D721Med (cell line): ENCODE measurements at places on chromosomes 3 and 15.

GRCh38 chr3:103380391-103380790, 945.6 kb downstream of the ZPLD1 start:
- no peak for DNase-seq

DNA sequence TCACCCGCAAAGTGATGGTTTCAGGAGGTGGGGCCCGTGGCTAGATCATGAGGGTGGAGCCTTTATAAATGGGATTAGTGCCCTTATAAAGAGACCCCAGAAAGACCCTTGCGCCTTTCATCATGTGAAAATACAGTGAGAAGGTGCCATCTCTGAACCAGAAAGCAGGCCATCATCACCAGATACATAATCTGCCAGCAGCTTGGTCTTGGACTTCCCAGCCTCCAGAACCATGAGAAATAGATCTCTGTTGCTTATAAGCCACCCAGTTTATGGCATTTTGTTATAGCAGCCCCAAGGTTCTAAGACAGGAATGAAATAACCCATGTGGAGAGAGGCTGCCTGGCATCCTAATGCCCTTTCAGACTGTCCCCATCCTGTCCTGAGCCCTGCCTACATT, 127.8 kb upstream of the SMAD3 start:
- DNase-seq: no peak

DNA sequence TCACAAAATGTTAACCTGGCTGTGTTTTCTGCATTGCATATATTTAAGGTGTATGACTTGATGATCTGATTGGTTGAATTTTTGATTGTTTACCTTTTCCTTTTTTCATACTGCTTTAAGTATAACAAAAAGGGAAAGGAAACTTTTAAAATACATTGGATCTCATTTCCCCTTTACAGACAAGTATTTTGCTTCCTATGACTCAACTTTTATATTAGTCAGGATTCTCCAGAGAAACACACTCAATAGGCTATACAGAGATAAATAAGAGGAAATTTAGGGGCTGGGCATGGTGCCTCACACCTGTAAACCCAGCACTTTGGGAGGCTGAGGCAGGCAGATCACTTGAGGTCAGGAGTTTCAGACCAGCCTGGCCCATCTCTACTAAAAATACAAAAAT, 205.8 kb downstream of the TJP1 start:
- no peak for DNase-seq

DNA sequence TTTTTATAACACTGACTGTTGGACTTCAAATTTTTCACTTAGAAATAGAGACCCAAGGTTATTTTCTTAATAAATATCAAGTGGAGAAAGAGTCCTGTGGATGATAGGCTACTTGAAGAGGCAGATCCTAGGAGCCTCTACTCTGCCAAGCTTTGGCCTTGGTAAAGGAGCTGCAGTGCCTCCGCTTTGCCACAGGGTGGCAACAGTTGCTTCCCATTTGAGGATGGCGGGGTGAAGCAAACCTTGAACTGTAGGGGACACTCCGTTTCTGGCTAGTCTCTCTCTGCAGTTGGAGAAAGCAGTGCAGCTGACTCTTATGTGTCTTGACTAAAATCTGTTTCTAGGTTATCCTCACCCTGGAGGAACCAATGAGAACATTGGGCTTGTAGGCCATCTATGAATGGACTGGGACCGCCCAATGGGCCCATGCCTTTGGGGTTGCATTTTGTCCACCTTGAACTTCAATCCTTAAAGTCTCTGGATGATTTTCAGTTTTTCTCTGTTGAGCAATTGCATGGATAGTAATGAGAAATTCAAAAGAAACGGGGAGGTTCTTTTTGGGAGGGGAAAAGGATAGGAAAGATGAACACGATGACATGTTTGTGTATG, 9.8 kb downstream of the SCG5 start:
- DNase-seq: peak; percentile 49

- no peak for DNase-seq
Observed at GRCh38 chr15:57060799-57061198, 142.4 kb downstream of the TCF12 start.

- no peak for DNase-seq
Observed at GRCh38 chr3:15309662-15310335, 22.6 kb downstream of the SH3BP5 start.

GRCh38 chr15:99100245-99101173, 4.4 kb upstream of the SYNM start:
- peak; percentile 52 for DNase-seq

DNA sequence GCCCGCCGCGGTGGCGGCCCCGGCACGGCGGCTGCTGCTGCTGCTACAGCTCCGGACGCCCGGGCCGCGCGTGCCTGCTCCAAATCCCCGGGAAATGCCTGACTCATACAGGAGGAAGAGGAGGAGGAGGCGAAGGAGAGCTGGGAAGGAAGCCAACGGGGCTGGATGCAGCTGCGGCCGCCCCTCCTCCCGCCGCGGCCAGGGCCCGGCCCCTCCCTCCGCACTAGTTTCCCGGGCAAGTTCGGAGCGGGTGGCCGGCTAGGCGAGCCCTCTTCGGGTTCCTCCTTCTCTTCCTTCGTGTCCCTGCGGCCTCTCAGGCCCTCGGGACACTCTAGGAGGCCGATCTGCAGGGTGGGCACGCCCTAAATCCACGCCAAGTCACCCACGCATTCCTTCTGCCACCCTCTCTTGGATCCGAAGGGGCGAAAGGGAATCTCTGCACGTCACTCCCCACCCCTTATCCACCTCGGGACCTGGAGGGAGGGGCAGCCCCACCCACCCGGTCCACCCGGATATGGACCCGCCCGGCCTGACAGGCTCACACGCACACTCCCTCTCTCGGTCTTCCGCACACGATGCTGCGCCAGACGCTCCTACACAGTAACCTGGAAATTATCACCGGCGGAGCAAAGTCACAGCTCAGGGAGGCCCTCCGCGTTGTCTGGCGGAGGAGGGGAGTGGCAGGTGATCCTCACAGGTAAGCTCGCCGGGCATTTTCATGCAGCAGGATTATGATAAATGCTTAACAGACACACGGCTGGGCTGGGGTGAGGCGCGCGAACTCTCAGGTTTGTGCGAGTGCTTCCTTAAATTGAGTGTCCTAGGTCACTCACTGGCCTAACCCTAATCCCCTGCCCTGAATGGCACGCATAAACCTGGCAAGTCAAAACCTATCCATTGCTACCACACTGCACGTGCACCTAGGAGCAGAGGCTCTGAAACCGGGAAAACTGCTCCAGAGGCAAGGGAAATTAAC, at the start of the genes OSBPL10 and ZNF860:
Gene OSBPL10 (minus strand): TSS at position 57 of the 976 bp plus-strand sequence. CDS start 83 bp downstream, outside the sequence.
Gene ZNF860 (plus strand): TSS at position 545 of the 976 bp plus-strand sequence. CDS start 7,330 bp downstream, outside the sequence.
- DNase-seq: no peak

DNA sequence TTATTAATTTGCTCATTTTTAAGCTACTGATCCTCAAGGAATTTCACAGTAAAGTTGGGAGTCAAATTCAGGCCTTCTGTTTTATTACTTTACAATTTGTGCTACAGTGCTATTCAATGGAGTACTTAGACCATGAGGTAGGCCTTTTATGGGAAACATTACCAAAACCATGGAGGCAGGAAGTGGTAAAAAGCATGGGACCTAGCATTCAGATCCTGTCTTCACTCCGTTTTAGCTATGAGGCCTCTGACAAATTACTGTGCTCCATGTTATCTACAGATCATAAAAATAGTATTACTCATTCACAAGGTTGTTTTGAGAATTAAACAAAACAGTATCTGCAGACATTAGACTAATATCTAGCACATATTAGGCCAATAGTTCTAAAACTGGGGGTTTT, 140.6 kb upstream of the SLITRK3 start:
- no peak for DNase-seq

DNA sequence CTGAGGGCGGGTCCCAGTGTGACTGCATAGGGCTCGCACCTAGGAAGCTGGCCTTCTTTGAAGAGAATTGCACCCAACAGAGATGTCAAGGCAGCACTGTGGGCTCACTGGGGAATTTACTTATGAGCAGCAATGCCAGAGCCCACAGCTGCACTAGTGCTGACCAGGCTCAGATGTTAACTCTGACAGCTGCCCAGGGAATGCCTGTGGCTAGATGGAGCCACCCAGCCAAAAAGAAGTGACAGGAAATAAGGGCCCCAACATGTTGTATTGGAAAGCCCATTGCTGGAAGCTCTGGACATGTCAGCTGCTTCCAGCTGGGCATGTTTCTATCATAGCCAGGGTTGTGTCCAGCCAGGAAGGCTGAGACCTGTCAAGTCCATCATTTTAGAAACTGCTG, 90.9 kb upstream of the ZNF280D start:
- DNase-seq: no peak

DNA sequence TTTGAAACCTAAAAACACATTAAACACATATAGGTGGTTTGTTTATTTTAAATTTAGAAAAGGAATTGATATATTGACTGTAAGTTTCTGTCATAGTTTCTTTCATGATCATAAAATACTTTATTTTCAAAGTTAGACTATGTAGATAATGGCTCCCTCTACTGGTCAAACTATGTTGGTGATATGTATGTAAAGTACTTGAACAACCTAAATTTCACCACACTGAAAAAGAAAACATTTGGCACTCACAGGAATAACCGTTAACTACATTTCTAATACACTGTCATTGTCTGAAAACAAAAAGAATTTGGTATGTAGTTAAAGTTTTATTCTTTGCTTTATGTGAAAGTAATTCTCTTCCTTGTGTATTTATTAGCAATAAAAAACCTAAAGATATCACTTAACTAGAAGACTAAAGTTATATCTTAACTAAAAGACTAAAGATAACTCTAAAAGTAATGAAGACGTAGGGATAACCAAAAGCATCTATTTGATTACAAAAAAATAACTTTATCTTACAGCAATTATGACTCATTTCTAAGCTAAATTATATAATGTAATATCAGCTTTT, 427.5 kb downstream of the VGLL3 start:
- no peak for DNase-seq

- no peak for DNase-seq
Observed at GRCh38 chr3:107666853-107667252, 144.1 kb downstream of the BBX start.

GRCh38 chr3:52144796-52145735, 9.2 kb downstream of the POC1A start:
- no peak for DNase-seq

- DNase-seq: no peak
Observed at GRCh38 chr3:57681691-57682090, 11.2 kb downstream of the DENND6A start.

DNA sequence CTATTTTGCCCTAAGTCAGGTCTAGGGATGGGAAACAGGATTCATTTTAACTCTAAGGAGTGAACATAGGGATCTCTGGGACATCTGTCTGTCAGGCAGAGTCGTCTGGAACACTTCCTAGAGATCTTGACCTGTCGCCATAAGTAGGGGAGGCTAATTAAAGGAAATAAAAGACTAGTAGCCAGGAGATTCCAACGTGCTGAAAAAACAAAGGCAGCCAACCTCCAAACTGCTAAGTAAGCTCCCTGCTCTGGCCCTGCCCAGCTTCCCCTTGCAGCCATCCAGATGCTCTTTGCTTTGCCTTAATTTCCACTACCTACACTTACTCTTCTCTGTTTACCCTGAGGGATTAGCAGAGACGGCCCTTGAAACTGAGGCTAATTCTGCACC, 18.4 kb upstream of the TSEN2 start:
- no peak for DNase-seq

GRCh38 chr15:87826119-87826747, 430.3 kb downstream of the NTRK3 start:
- DNase-seq: no peak

DNA sequence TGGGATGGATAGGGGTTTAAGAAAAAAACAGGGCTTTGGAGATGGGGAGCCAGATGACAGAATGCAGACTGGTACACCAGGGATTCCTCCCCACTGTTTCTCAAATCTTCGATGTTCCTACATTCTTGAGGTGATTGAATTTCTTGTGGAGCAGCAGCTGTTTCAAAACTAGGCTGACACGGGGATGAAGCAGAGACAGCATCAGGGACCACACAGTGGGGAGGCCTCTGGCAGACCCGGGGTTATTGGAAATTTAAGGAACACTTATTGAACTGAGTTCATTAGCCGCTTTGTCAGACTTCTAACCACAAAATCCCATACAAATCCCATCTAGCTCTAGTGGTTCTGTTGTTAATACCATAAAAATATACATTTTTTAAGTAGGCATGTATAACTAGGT, 621.4 kb upstream of the GBE1 start:
- no peak for DNase-seq

DNA sequence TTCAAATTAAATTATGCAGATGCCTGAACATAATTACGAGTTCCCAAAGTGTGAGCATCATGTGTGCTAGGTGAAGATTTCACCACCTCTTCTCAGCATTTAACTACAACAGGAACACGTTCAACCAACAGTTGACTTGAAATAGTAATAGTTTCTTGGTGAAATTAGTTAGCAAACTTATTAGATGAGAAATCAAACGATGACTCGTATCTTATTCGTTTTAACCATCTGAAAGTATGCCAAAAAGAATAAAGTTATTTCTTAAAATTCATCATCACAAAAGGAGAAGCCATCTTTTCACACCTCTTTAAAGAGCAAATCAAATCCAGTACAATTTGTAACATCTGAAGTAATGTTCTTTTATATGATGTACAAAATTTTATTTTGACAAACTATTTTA, 2.3 kb downstream of the BNC1 start:
- no peak for DNase-seq

DNA sequence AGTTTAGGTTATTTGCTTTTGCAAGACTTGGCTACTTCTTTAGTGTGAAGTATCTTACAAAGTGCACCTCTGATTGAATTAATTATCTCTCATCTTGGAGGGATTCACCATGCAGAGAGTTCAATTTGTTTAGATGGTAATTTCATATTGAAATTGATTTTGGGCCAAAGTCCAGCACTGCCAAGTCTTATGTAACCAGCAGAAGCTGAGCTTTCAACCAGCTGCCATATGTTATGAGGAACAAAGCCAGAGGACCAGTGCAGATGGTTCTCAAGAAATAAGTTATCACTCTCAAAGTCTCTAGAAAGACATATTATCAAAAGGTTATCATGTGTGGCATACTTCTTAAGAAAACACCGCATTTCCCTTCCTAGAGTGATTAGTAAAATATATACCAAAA, 29.0 kb downstream of the ABHD6 start:
- DNase-seq: no peak

- no peak for DNase-seq
Observed at GRCh38 chr3:176971613-176972174, 225.6 kb downstream of the TBL1XR1 start.

DNA sequence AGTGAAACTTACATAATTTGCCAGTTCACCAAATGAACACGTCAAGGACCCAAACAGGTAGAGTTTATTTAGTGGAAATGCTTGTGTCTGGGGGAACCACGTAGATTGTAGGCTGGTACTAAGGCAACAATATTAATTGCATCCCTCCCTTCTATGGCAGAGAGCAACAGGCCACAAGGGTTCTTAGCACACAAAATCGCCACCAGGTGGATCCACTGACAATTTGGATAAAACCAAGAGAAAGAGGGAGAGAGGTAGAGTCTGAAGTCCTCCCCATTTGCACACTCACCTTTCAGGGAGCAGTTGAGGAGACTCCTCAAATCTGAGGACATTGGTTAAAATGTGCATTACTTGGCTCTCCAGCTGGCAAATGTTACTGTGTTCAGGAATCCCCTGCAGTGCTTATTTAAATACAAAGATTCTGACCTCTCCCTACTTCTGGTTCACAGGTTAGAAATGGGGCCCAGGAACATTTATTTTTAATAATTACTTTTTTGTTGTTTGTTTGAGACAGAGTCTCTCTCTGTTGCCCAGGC, 181.0 kb upstream of the FEZF2 start:
- DNase-seq: no peak

GRCh38 chr3:47979070-47979469, 37.1 kb downstream of the MAP4 start:
- no peak for DNase-seq

GRCh38 chr15:35533130-35534110, 12.5 kb downstream of the DPH6 start:
- DNase-seq: no peak
